Breast epithelium (tissue), 4 donors: ENCODE measurements at places on chromosomes 3 and 15. TPM values are rescaled to one million over a fixed set of nuclear protein-coding genes. Genes with fewer than 3 reads are reported as not detected.

DNA sequence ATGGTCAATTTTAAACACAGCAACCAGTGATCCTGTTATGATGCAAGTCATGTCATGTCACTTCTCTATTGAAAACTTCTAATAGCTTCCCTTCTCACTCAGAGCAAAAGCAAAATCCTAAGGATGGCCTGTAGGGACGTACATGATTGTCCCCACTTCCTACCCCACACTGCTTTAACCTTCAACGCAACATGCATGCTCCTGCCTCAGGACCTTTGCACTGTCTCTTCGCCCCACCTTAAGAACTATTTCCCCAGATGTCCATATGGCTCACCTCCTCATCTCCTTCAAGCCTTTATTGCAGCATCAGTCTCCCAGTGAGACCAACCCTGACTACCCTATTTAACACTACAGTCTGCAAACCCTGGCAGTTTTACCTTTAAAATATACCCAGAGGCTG is 214.1 kb upstream of the CHRM5 start:
- DNase-seq = no peak

- no peak for DNase-seq
Measured at GRCh38 chr15:42675021-42675420, 61.9 kb downstream of the CDAN1 start.

The ROPN1 gene
- total RNA-seq = not detected

The ST6GAL1 gene
- 42.3 TPM for total RNA-seq

The C3orf33 gene
- 3.0 TPM for total RNA-seq
